ENCODE measurements at places on chromosomes 16 and 17.

DNA sequence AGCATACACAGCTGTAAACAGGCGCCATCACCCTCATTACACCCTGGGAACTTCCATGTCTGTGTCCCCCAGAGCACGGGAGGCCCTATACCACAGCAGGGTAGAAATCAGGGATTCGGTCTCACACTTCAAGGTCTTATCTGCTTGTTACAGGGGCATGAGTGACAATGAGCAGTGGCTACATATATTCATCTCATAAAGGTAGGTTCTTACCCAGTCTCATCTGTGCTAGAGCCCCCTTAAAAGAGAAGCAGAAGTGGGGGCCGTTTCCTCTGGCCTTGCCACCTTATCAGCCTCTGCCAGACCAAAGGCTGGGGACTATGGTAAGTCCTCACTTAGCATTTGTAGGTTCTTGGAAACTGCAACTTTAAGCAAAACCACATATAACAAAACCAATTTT is 46.5 kb downstream of the IRX5 start:
- DNase-seq = no peak

- no peak for DNase-seq
Measured at GRCh38 chr17:28967221-28968135, 16.2 kb upstream of the PHF12 start.

DNA sequence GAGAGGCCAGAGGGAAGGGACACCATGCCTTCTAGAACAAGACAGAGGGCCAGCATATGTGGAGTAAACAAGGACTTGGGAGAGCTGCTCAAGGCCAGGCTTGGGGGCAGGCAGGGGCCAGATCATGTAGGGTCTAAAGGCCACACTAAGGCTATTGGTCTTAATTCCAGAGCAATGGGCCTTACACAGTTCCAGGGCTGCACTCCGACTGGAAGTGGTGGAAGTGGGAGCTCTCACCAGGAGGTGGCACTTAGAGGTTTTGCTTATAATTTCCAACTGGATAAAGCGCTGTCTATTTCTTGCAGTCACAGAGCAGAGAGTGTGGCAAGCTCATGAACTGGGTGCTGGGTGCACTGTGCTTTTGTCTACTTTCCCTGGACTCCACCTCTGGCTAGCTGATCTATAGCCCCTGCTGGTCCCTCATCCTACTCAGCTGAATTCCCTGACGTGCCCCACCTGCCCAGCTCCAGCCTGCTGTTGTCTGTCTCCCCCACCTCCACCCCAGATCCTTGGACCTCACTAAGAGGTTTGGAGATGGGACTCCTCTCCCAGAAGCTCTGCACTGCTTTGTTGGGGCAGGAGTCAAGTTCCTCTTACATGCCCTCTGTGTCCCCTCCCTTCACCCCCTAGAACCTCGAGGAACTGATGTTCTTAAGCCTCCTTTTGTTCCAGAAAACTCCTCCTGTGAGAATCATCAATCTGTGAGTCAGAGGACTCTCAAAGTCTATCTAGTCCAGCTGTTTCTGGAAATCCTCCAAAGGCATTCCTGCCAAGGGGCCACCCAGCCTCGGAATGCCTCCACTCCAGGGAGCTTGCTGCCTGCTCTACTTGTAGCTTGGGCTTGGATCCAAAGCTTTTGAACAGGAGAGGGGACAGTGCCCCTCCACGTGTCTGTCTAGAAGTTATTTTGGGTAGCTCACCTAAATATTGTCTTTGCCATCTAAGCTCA is 48.1 kb upstream of the KSR1 start:
- no peak for DNase-seq

GRCh38 chr16:12543700-12544476 is 259.8 kb downstream of the CPPED1 start:
- no peak for DNase-seq

DNA sequence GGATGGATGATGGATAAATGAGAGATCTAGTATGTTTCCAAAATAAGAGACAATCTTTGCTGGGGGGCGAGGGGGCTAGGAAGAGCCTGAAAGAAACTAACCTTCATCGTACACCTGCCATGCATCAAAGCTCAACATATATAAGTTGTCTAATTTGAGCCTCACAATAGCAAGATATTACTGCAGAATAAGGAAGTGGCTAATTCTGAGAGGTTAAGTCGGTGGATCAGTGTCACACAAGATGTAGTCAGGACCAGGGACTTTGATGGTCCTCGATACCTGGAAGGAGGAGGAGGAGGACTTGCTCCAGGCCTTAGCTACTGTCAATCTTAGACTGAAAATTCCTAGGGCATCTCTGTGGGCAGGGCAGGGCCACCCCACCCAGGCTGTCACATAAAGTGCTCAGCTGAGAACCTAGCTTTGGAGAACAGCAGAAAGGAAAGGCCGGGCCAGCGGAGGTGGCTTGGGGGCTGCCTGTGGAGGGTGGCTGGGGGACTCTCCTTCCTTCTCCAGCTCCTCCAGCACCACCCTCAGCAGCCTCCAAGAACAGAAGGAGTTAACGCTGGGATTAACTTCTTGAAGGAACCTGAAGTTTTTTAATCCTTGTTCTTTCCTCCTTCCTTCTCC is 460 bp upstream of the SLC13A2 start:
- no peak for DNase-seq

DNA sequence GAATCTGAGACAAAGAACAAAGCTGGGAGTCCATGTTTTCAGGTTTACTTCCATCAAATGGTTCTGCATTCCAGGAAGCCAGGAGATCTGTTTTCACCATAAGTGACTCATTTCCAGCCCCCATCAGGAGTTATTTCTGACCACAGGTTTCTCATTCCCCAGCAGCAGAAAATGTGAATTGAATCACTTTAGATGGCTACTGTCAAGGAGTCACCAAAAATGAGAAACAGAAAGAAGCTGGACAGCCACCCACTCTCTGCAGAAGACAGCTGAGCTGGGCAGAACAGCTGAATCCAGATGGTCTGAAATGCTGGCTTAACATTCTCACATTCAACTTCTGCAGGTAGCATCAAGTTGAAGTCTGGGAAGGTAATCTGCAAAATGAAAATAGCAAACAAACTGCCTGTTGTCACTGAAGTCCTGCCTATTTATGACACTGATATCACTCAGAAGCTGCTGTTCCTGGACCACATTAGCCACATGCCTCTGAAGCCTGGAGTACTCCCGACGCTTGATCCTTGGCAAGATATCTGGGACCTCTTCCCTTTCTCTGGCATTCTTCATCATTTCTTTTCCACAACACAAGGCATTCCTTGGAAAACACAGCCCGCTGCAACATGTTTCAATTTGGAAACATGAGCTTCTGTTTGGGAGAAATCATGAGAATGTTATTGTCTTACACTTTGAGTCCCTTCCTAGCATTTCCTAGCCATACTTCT is 15.3 kb downstream of the CCL11 start:
- DNase-seq = no peak

DNA sequence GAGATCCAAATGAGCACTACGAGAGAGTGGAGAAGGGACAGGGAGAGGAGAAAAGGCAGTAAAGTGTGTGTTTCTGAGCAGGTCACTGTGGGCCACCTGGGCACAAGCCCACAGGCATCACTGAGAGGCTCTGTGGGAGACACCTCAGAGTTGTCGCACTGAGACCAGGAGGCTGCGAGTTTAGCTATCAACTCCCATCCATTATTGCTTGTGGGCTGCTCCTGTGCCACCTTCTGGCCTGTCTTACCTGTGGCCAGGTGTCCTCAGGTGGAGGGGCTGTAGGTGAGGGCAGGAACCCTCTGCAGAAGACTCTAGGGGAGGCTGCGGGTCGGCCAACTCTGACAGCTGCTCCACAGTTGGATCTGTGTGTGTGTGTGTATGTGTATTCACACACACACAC is 2.5 kb upstream of the PRR29 start:
- DNase-seq = no peak

DNA sequence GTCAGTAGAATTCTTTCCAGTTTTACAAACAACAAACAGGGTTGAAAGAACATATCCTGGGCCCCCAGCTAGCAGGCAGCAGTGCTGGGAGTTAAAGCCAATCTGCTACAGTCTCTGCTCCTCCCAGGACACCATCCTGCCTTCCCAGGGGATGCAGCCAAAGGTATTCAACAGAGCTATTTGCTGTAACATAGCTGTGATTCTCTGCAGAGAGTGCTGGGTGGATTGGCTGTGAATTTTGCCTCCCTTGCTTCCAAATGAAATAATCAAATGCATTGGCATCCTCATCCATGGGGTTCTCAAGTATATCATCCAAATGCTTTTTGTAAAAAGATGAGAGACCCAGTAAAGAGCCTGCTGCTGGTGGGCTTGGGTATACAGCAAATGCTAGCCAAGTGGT is 124.3 kb downstream of the NPIPB5 start:
- DNase-seq = no peak

- DNase-seq = no peak
Measured at GRCh38 chr16:7378024-7378695, 45.5 kb downstream of the RBFOX1 start.

DNA sequence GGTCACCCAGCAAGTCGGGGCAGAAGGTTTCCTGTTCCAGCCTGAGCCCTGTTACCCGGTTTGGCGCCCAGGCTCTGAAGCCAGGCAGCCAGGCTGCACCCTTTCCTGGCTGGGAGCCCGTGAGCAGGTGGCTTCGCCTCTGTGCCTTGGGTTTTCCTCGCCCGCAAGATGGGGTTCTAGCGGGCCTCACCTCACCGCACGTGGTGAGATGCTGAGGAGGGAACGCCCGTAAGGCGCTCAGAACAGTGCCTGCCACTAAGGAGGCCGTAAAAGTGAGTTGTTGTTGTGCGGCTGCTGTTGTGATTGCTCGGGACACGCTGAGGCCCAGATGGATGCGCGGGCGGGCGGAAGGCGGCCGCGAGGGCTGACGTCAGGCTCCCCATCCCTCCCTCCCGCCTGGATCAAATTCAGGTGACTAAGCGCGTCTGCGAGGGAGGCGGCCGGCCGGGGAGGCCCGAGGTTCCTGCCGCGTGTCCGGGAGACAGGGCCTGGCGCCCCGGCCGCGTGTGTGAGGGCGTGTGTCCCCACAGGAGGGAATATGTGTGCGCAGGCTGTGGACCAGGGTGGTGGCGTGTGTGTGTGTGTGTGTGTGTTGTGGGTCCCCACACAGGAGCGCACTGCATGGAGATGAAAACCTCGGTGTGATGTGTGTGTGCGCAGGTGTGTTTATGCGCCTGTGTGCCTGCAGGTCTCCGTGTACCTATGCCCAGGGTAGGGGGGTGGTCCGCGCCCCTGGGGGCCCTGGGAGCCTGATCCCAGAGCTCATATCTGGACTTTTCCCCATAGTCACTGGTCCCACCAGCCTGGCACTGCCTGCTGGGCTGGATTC is 4.3 kb downstream of the CAMKK1 start:
- DNase-seq = no peak

DNA sequence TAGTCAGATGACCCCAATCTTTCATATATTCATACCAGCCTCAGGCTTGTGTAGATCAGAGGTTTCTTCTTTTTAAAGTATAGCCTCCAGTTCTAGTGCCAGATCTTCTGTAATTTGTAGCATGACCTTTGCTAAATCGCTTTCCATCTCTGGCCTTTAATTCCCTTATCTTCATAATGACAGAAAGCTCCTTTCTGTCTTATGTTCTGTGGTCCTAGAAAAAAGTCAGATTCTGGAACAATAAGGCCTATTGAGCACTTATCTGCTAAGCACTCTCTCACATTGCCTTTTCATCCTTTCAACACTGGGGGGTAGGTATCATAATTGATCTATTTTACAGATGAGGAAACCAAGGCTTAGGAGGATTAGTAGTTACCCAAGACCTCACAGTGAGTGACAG is 9.2 kb downstream of the CCL16 start:
- DNase-seq = no peak
